Stimulated activated CD8-positive, alpha-beta memory T cell treated with anti-CD3 and anti-CD28 coated beads, Interleukin-7, amount 100 ng/mL, for 1 hour (primary cell): ENCODE measurements at places on chromosomes 7 and 10.

DNA sequence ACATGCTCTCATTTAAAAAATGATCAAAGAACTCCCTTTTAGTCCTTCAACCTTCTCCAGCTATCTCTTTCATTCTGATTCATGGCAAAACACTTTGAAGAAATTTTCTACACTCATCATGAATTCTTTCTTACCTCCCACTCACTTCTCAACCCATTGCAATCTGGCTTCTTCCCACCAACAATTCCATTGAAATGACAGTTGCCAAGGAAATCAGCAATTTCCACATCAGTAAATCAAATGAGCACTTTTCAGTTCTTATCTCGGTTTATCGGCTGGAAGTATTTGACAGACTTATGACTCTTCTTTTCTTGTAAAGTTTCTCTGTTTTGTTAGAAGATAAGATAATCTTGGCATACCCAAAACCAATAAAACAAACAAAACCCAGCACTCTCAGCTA, 99.1 kb upstream of the CACNA2D1 start:
- DNase-seq, result no peak

DNA sequence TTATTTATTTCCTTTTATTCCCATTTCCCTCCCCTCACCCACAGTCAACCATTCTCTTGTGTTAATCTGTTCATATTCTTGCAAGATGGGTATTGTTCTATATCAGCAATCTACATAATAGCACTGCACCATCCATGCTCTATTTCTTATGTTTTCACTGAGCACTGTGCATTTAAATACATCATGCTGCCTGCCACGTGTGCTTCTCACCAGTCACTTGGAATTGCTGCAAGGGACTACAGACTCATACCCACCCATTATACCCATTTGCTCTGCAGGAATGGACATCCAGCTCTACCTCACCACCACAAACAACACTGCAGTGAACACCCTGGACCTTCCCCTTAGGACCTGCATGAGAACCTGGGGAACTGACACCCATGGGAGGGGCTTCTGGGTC, 20.8 kb downstream of the DLG5 start:
- DNase-seq, result no peak

DNA sequence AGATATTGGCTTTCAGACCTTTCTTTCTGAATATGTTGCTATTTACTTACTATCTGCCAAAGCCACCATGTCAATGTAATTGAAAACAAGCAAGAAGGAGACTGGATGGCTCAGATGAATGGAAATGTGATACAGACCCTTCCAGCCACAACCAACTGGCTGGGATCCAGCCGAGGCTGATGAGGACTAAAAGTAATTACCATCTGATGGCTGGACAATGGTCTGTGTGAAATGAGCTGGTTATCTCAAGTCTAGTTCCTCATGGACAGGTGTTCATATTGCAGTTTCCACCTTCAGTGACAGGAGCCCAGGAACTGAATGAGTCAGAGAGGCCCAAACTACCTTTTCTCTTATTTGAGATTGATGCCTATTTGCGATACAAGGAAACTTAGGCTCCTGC, 267.5 kb downstream of the GATA3 start:
- no peak for DNase-seq

DNA sequence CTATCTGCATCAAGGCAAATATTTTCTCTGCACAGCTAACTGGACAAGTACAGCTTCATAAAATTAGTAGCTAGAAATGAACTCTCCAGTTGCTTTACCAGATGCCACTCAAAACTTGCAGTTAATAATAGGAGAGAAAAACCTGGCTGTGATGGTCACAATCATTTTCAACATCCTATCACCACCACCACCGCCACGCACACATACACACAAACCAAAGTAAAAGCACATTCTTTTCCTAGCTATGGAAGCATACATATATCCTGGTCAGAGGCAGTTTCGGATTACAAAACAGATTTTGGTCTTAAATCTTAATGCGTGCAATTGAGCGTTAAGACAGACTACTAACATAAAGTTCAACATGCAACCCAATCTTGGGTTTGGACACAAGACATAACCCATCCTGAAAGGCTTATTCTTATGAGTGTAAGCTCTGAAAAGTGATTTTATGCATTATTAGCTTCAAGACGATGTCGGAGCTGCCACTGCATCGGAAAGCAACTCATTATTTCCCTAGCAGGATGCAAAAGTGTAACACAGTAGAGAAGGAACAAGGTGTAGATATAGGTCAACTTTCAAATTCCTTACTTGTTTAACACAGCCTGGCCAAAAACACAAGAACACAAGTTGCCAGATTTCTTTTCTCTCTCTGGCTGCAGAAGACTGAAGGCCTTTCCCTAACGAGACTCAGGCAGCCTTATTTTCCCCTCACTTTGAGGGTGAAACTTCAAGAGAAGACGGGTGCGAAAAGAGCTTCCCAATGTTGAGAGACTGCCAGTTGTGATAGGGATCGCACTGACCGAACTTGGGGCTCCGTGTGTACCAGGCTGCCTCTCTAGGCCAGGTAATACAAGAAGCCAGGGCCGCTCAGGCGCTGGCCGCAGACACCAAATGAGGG, 1.2 kb downstream of the CACUL1 start:
- DNase-seq, result no peak

DNA sequence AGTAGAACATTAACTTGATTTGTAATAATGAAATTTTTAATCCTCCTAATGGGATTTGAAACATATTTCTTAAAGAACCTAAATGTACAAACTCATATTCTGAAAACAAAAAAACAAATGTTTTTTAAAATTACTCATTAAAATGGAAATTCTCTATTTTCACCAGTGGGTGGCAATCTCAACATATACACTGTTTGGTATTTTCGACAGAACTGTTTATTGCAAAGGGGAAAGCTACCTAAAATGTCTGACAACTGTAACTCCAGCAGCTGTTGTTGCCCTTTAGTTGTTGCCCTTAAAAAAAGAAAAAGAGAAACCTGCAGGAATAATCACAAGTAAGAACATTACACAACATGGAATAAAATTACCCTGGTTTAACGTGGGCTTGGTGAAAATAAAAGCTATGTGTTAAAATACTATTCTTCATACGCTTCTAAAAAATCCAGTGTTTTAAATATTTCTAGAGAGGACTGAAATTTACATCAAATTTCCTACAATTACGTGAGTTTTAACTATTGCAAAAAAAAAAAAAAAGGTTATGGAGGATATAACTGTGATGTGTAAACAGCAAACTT, 54.5 kb downstream of the COL1A2 start:
- DNase-seq, result no peak

- DNase-seq, result no peak
These were observed 51.4 kb upstream of the TMEM72 start for GRCh38 chr10:44859546-44860285.
